ENCODE measurements at places on chromosomes 5 and 9.
A peak's percentile ranks its signal among the peaks of the same experiment; 100 is the strongest.

- no peak overlapping the region for H3K27ac ChIP-seq
- H3K27me3 ChIP-seq = no peaks in the 10 kb centered on the region
- no peaks in the 10 kb centered on the region for H3K36me3 ChIP-seq
Measured at GRCh38 chr5:93272108-93272507, 308.9 kb downstream of the NR2F1-AS1 start.

DNA sequence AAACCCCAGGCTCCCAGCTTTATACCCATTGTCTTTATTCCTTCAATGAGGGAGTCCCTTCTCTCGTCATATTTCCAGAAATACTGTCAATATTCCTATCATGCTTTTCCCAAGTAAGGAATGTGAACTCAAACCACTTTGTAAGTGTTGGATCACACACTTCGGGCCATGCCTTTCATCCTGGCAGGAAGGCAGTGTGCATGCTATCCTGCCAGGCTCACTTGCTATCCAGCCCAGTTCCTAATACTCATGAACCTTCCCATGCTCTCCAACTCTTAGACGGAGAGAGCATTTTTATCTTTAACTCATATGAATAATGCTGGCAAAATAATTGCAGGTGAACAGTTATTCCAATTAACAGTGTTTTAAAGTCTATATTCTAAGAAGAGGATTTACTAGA lies 639.9 kb upstream of the ACO1 start:
- no peak overlapping the region for H3K27ac ChIP-seq
- H3K36me3 ChIP-seq = no peaks in the 10 kb centered on the region
- no peaks in the 10 kb centered on the region for H3K27me3 ChIP-seq
- no peaks in the 10 kb centered on the region for H3K4me1 ChIP-seq
- DNase-seq = no peak
- no peak overlapping the region for H3K4me3 ChIP-seq

GRCh38 chr9:36948051-36948450 lies 86.0 kb downstream of the PAX5 start:
- H3K27me3 ChIP-seq = no peaks in the 10 kb centered on the region
- no peaks in the 10 kb centered on the region for H3K36me3 ChIP-seq

- no peaks in the 10 kb centered on the region for H3K4me1 ChIP-seq
- no peak overlapping the region for H3K4me3 ChIP-seq
- DNase-seq = no peak
- H3K27me3 ChIP-seq = no peaks in the 10 kb centered on the region
- no peaks in the 10 kb centered on the region for H3K36me3 ChIP-seq
Measured at GRCh38 chr5:108521841-108522506, 140.1 kb upstream of the FBXL17 start.

GRCh38 chr5:109404428-109404960 lies 5.3 kb downstream of the PJA2 start:
- H3K36me3 ChIP-seq = no peaks in the 10 kb centered on the region
- H3K27ac ChIP-seq = no peak overlapping the region
- DNase-seq = no peak

DNA sequence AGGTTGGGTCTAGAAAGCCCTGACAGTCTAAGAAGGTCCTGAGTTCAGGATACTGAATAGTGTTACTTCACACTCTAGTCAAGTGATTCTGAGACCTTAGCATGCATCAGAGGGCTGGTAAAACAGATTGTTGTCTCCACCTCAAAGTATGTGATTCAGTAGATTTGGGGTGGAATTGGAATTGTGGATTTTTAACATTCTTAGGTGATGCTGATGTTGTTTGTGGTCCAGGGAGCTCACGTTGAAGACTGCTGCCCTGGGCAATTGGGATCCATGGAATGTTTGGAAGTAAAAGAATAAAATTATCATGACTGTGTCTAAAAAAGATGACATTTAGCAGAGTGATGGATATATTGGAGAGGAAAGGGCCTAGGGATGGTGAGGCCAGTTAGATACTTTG lies 75.6 kb downstream of the VCAN start:
- no peaks in the 10 kb centered on the region for H3K4me1 ChIP-seq
- no peak overlapping the region for H3K4me3 ChIP-seq
- no peaks in the 10 kb centered on the region for H3K27me3 ChIP-seq
- no peak overlapping the region for H3K27ac ChIP-seq
- DNase-seq = no peak

- DNase-seq = no peak
- H3K36me3 ChIP-seq = no peaks in the 10 kb centered on the region
- H3K4me1 ChIP-seq = no peaks in the 10 kb centered on the region
- H3K27ac ChIP-seq = no peak overlapping the region
- no peaks in the 10 kb centered on the region for H3K27me3 ChIP-seq
- no peak overlapping the region for H3K4me3 ChIP-seq
Measured at GRCh38 chr5:122703203-122703602, 71.7 kb upstream of the SNX2 start.

- DNase-seq = no peak
- H3K36me3 ChIP-seq = no peaks in the 10 kb centered on the region
- H3K27ac ChIP-seq = no peak overlapping the region
Measured at GRCh38 chr9:22449719-22450118, 3.1 kb downstream of the DMRTA1 start.

DNA sequence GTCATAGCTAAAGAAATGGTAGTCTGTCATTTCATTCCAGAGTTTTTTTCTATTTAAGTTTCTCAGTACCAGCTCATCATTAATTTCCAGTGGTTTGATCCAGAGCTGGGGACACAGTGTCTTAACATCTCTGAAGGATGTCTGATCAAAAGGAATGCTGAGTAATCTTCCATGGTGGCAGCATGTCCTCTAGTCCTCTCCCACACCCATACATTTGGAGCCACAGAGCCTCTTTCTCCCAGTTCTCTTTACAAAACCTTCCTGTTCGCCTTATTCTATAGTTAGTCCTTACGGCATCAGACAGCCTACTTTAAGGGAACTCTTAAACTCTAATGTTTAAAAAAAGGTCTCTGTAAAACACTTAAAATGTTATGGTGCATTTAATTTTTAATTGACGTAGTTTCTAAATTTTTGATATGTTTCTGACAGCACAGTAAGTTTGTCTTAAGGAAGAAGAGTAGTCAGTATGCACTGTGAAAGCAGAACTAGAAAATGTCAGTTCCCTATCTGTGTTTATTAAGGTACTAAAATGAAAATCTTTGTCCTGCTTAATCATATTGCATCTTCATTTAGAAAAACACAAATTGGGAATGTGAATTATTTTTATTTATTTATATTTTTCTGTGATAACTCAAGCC lies 96.8 kb downstream of the INIP start:
- H3K4me3 ChIP-seq = no peak overlapping the region
- DNase-seq = no peak
- H3K27me3 ChIP-seq = no peaks in the 10 kb centered on the region
- H3K4me1 ChIP-seq = no peaks in the 10 kb centered on the region
- no peaks in the 10 kb centered on the region for H3K36me3 ChIP-seq
- H3K27ac ChIP-seq = no peak overlapping the region

- no peaks in the 10 kb centered on the region for H3K27me3 ChIP-seq
- H3K4me1 ChIP-seq = no peaks in the 10 kb centered on the region
- DNase-seq = no peak
- no peak overlapping the region for H3K27ac ChIP-seq
Measured at GRCh38 chr9:134605966-134606357, 35.6 kb upstream of the COL5A1 start.

DNA sequence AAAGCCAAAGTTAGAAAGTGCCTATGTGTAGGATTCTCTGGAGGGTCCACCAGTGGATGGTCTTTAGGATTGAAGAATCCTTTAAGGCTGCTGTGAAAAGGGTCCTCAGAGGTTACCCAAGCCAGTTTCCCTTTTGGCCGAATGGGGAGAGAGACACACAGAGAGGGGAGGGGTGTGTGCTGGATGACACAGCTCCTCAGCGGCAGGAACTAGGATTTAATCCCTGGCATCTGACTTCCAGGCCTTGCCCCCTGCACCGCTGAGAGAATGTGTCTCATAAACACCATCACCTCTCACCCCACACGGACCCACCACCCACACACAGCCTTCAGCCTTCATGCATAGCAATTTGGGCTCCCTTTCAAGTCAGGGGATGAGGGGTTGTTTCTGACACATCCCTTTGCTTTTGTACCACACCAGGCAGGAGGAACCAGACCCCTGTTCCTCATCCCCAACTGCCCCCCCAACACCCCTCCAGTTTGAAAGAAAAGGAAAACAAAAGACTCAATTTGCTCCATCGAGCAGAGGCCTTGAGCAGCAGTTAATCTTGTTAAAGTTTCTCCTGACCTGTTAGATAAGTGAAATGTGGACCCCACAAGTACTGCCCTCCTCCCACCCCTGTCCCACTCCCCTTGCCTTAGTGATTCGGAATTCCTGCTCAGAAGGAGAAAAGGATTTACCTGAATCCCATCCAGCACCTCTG lies 4.0 kb downstream of the PAPPA start:
- H3K36me3 ChIP-seq = no peaks in the 10 kb centered on the region
- H3K27me3 ChIP-seq = no peaks in the 10 kb centered on the region
- peak overlapping the region; percentile 93 for H3K27ac ChIP-seq
- H3K4me3 ChIP-seq = peak overlapping the region; percentile 56
- H3K4me1 ChIP-seq = no peaks in the 10 kb centered on the region

- H3K27me3 ChIP-seq = no peaks in the 10 kb centered on the region
- no peaks in the 10 kb centered on the region for H3K4me1 ChIP-seq
- H3K36me3 ChIP-seq = no peaks in the 10 kb centered on the region
- no peak overlapping the region for H3K4me3 ChIP-seq
- DNase-seq = no peak
Measured at GRCh38 chr5:158364367-158364766, 505.4 kb upstream of the CLINT1 start.

DNA sequence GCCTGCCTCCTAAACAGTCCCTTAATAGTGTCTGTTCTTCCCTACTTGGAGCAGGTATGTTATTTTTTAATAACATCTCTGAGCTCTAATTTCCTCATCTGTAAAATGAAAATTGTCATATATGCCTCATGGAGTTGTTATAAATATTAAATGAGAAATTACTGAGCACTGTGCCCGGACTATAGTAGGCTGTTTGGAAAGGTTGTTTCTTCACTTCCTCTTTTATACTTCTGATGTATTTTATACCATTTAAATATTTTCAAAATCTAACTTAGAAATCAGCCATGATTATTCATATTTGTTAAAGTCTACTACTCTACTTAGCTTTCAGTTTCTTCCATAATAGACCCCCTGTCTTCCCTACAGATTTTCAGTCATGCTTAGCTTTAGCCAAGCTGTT lies 30.5 kb upstream of the HAPLN1 start:
- H3K27me3 ChIP-seq = no peaks in the 10 kb centered on the region
- H3K4me3 ChIP-seq = no peak overlapping the region
- no peaks in the 10 kb centered on the region for H3K4me1 ChIP-seq
- no peaks in the 10 kb centered on the region for H3K36me3 ChIP-seq
- no peak for DNase-seq

GRCh38 chr9:88661759-88662158 lies 126.8 kb downstream of the NXNL2 start:
- H3K4me3 ChIP-seq = no peak overlapping the region
- H3K4me1 ChIP-seq = no peaks in the 10 kb centered on the region
- no peaks in the 10 kb centered on the region for H3K36me3 ChIP-seq
- H3K27me3 ChIP-seq = no peaks in the 10 kb centered on the region
- no peak overlapping the region for H3K27ac ChIP-seq

GRCh38 chr5:108581026-108581425 lies 166.7 kb upstream of the FER start:
- no peaks in the 10 kb centered on the region for H3K4me1 ChIP-seq
- no peak for DNase-seq
- H3K27me3 ChIP-seq = no peaks in the 10 kb centered on the region
- H3K4me3 ChIP-seq = no peak overlapping the region
- no peaks in the 10 kb centered on the region for H3K36me3 ChIP-seq

- DNase-seq = no peak
- peak overlapping the region; percentile 90 for H3K27ac ChIP-seq
- peak overlapping the region; percentile 64 for H3K4me3 ChIP-seq
- H3K27me3 ChIP-seq = no peaks in the 10 kb centered on the region
- H3K4me1 ChIP-seq = peaks cover 4% of the 10 kb centered on the region
Measured at GRCh38 chr5:80254767-80255430, 949 bp downstream of the SERINC5 start.

DNA sequence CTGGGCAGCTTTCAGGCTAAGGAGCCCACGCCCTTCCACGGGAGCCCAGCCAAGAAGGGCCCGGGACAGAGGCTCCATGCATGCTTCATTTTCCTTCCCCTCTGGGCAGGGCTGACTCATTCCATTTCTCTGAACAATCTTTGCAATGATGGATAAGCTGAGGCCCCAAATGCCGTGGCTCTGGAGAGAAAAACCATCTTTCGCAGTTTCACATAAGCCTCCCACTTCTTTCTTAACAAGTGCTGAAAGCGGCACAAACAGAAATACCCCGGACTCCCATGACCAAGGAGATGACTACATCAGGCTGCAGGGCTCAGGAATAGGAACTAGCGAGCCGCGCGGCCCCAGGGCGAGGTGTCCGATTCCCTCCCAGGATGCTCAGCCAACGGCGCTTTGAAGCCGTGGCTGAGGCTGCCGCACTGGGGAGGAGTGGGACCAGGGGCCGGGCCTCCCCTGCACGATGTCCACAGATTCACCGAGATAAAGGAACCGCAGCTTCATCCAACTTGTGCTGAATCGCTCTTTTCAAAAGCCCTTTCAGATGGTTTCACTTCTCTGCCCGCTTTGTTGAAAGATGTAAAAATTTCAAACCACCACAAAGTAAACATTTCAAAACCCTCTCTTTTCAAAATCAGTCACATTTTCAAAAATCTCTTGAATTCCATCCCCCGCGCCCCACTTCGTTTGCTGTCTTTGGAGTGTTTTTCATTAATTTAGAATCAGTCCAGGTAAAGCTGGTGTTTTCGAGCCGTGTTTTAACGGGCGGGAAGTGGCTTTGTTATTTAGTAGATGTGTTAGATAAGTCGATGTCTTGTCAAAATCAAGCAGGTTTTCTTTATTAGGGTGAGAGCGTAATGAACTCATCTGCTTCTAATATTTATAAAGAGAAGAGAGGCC lies 96.5 kb upstream of the LMX1B start:
- no peaks in the 10 kb centered on the region for H3K36me3 ChIP-seq
- no peak overlapping the region for H3K27ac ChIP-seq
- peak; percentile 37 for DNase-seq
- no peaks in the 10 kb centered on the region for H3K4me1 ChIP-seq
- peaks cover 41% of the 10 kb centered on the region for H3K27me3 ChIP-seq

DNA sequence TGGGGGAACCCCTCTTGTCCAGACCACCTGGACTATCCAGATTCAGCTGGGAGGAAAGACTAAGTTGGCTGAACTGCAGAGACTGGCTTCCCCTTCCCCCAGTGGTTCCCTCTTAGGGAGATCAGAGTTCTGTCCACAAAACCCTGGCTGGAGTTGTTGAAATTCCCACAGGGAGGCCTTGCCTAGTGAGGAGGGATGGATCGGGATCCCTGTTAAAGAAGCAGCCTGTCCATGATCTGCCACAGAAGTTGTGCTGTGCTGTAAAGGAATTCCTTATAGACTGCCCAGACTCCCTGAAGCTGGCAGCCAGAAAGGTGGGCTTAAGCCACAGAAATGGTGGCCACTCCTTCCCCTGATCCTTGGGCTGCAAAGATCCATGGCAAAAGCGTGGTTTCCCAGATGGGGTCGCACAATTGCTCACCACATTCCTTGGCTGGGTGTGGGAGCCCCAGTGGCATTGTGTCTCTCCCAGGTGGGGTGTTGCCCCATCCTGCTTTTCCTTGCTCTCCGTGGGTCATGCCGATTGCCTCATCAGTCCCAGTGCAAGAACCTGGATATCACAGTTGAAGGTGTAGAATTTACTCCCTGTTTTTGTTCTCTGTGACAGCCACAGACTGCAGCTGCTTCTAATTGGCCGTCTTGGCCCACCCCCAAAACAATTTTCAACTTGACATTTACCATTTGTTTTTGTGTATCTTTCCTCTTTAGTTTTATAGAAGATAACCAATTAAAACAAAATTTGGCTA lies 342.4 kb downstream of the FGF10 start:
- no peak overlapping the region for H3K4me3 ChIP-seq
- H3K27me3 ChIP-seq = no peaks in the 10 kb centered on the region
- DNase-seq = peak; percentile 49
- H3K36me3 ChIP-seq = no peaks in the 10 kb centered on the region
- H3K4me1 ChIP-seq = no peaks in the 10 kb centered on the region
